LoVo (cell line): ENCODE measurements at places on chromosomes 6 and 20.

DNA sequence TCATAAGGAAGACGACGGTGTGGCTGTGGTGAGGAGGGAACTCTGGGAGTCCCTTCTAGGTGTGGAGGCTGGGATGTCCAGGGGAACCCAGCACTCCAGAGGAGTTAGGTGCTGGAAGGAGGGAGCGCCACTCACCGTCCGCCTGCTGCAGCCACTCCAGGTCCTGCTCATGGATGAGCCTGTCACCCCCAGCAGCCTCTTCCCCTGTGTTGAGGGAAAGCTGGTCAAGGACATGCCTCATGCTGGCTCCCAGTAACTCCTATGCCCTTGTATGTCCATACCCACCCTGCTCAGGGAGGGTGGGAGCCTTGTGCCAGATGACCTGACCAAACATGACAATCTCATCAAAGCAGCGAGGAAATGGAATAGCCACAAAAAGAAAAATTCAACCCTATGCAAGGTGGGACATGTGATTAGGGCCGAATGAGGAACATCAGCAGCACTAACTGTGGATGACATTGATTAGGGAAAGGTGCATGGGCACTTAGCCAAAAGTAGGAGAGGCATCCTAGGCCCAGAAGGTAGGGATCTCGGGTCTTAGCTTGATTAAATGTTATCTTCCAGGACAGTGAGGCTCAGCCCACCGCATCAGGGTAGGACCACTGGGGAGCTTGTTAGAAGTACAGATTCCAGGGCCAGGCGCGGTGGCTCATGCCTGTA, 3.0 kb downstream of the DNPH1 start:
- DNase-seq = no peak

DNA sequence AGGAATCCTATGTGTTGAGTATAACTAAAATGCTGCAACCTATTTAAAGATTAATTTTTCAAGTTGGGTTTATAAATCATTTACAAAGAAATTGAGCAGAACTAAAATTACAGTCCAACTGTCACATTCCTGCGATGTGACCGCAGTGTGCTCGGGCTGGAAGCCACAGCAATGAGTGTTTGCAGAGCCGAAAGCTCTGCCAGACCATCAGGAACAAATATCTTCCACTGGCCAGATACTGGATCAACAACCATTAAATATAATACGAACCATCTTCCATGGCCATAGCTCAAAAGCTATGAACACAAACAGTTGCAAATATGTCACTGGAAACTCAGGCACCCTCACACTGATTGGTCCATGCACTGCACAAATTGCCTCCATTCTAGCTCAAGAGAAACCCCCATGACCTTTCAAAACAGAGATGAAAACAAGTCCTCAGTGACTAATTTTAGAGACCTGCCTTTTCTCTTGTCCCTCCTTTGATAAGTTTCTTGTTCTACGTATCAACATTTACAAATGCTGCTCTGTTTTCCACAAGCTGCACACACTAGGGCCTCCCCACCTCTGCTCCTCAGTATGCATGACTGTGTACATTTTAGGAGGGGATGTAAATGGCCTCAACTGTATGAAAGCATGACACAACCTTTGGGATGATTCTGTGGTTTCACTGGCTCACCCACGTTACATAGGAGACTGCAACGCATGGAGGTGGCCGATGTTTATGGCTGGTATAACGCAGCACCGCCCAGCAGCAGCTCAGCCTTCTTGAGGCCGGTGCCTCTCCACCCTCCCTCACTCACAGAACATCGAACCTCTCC, 171.7 kb downstream of the WDR27 start:
- no peak for DNase-seq

DNA sequence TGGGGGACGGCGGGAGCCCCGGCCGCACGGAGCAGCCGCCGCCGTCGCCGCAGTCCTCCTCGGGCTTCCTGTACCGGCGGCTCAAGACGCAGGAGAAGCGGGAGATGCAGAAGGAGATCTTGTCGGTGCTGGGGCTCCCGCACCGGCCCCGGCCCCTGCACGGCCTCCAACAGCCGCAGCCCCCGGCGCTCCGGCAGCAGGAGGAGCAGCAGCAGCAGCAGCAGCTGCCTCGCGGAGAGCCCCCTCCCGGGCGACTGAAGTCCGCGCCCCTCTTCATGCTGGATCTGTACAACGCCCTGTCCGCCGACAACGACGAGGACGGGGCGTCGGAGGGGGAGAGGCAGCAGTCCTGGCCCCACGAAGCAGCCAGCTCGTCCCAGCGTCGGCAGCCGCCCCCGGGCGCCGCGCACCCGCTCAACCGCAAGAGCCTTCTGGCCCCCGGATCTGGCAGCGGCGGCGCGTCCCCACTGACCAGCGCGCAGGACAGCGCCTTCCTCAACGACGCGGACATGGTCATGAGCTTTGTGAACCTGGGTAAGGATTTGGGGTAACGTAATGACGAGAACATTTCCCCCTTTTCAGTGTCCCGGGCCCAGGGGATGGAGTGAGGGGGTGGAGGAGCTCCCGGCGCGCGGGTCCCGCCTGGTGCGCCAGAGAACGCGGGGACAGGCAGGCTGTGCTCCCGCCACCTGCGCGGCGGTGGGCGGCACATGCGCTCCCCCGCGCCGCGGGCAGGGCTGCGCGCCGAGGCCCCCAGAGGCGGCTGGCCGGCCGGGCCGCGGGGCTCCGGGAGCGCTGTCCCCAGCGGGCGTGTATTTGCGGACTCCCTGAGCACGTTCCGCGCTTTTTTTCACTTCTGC, 1.4 kb downstream of the BMP6 start:
- DNase-seq = no peak

DNA sequence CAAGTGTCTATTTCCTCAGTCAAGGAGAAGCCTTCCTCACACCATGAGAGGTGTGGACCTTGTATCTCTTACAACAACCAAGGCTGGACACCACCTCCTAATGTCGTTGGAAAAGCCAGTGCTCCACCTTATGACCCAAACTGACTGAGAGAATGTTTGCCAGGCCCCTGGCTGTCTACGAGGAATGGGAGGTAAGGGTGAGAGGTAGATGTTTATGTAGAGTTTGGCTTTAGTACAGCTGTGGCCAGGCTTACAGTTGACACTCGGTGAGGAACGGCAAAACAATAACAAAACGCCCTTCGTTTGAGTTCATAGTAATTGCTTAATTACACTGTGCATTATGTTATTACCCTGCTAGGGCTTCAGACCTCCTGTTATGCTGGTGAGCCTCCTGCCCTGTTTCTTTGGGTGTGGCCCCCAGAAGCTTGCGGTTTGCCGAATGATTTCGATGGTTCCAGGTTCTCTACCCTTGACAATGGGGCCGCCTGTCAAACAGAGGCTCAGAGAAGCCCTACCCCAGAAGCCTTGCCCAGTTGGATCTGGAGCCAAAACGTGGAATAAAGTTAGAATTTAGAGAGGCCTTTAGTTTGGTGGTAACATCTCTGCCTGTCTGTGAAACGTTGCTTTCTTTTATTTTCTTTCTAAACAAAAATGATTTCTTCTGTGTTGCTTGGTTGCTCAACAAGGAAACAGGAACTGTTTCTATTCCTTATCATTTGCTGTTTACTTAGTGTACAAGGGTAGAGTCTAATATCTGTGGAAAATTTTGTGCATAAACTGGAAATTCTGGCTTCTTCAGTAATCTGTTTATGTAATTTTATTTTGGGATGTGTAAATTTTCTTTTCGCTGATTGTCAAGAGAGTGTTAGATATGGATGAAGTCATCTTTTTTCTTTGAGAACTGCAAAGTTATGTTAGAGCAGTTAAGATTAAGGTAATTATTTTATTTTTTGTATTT, 60.4 kb upstream of the FOXQ1 start:
- DNase-seq = peak; percentile 79

GRCh38 chr6:152701081-152701862, 3.6 kb downstream of the MYCT1 start:
- DNase-seq = no peak

GRCh38 chr6:41427642-41428335, 92.4 kb downstream of the NCR2 start:
- peak; percentile 66 for DNase-seq

GRCh38 chr6:56954403-56955170, at the start of gene BEND6:
Gene BEND6 (plus strand): TSS chr6:56955107. CDS start chr6:56981811, 26,704 bp downstream.
- peak; percentile 69 for DNase-seq

DNA sequence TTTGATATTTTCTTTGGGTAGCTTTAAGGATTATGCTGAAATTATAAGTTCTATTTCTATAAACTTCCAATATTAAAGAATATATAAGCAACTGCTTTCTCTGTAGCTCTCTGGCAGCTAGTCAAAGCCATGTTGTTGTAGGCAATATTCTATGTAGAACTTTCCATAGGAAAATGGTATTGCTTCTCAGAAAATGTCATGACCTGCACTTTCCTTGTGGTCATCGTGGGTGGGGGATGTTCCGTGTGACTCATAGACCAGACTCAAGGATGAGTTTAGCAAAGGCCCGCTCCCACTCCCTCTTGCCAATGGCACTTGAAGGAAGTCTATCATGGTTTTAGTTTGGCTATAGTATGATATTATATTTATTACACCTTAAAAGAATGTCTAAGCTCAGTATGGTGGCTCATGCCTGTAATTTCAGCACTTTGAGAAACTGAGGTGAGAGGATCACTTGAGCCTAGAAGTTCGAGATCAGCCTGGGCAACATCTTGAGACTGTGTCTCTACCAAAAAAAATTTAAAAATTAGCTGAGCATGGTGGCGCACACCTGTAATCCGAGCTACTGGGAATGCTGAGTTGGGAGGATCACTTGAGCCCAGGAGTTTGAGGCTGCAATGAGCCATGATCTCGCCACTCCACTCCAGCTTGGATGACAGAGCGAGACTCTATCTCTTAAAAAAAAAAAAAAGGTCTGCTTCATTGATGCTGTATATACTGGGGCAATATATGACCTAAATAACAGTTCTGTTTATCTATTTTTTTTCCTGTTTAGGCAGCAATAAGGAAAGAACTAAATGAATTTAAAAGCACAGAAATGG, 36.6 kb upstream of the LTV1 start:
- DNase-seq = no peak

DNA sequence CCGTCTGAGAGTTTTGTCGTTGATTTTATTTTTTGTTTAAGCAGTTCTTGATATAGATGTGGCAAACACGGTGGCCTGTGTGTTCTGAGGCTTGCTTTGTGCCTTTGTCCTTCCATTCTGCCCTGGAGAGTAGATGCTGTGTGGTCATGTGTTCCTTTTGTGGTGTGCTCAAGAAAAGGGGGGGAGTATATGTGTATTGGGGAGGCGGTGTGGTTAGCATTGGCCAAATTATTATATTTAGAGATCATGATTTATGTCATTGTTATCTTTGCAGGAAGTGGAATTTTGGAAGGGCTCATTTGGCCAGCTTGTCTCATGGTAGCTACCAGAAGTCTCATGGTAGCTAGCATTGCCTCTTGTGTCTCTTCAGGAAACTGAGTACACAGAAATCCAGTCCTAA, 16.4 kb downstream of the RREB1 start:
- DNase-seq = no peak

DNA sequence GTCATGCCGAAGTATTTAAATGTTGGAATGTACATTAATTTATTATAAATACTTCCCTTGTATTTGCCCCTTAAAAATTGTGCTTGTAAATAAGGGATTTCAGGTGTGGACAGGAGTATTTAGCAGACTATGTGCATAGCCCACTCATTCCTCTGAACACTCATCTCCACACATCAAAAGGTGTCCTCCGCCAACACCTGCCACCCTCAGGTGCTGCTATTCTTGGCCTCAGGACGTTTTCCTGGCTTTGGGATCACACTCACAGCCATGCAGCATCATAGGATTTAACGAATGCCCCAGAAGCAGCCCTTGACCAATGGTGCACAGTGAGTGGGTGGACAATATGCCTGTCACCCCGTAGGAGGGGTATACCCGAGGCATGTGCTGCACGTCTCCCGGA, 230.9 kb downstream of the ZNF217 start:
- no peak for DNase-seq

- no peak for DNase-seq
These were observed 7.5 kb downstream of the SF3B5 start for GRCh38 chr6:144087789-144088426.

GRCh38 chr6:20095436-20095835, 116.8 kb downstream of the MBOAT1 start:
- no peak for DNase-seq

DNA sequence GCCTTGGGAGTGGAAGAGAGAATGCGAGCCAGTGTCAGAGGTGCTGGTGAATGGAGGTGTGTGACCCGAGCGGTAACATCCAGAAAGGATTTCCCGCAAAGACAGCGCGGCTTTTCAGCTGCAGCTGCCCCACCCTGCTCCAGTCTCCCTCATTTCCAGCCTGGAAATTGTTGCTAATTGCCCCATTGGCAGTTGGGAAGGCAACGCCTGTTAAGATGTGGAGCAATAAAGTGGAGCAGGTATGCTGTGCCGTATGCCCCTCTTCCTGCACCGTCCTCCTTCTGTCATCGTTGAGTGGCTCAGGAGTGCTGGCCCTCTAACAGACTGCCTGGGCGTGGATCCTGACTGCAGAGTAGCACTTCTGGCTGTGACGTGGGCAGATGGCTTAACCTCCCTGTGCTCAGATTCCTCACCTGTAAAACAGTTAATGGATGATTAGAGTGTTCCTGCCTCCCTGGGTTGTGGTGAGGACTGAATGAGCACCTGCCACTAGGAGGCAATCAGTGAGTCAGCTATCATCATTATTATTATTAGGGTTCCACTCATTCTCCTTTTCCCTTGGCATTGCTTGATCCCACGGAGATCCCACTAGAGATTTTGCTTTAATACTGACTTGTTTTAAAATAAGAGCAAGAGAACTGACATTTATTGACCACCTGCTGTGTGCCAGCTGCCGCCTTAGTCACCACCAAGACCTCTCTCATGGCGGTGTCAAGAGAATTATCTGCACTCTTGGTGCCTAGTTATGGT, 11.7 kb downstream of the ARFGEF2 start:
- DNase-seq = no peak

DNA sequence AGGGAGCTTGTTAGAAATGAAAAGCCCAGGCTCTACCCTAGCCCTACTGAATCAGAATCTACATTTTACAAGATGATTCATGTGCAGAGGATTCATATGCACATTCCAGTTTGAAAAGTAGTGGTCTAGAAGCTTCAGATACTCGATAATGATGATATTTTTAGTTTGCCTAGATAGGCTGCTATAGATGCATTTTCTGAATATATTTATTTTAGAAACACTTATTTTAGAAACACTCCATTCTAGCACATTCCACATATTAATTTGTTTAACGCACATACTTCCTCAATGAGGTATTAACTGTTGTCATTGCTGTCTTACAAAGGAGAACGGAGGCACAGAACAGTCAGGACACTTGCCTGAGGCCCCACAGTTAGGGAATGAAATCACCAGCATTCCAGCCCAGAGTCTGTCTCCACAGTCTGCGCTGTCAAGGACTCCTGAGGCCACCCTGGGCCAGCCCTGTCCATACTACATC, 64.4 kb downstream of the SNAP25 start:
- DNase-seq = no peak

DNA sequence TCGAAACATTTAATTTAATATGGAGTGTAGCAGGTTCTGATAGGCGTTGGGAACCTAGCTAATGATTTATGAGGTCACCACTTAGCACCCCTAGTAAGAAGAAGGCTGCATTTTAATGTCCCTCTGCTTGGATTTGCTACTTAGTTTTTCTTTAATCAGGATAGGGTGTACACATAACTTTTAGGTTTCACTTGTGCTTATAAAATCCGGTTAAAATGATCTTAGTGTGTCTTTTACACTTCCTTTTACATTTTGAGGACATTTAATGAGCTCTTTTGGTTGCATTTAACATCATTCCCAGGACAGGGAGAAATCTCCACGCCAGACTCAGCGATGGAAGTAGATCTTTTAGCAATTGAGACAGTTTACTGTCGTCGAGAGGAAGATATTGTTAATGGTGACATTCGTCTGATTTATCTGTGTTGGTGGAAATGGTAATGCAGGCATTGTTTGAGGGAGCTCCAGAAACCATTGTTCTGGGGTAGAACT, 5.6 kb downstream of the TFAP2A start:
- DNase-seq = no peak

GRCh38 chr6:128827675-128828464, 55.1 kb upstream of the LAMA2 start:
- DNase-seq = no peak
